ENCODE measurements at places on chromosomes 11 and 22.

DNA sequence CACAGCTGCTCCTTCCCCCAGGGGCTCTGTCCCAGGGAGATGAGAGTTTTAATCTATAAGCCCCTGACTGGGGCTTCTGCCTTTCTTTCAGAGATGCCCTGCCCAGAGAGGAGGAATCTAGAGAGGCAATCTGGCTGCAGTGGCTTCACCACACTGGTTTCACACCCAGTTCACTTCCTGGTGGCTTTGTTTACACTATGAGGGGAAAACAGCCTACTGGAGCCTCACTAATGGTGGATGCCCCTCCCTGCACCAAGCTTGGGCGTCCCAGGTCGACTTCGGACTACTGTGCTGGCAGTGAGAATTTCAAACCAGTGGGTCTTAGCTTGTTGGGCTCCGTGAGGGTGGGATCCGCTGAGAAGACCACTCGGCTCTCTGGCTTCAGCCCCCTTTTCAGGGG is 21.5 kb upstream of the MMP1 start:
- DNase-seq = no peak

DNA sequence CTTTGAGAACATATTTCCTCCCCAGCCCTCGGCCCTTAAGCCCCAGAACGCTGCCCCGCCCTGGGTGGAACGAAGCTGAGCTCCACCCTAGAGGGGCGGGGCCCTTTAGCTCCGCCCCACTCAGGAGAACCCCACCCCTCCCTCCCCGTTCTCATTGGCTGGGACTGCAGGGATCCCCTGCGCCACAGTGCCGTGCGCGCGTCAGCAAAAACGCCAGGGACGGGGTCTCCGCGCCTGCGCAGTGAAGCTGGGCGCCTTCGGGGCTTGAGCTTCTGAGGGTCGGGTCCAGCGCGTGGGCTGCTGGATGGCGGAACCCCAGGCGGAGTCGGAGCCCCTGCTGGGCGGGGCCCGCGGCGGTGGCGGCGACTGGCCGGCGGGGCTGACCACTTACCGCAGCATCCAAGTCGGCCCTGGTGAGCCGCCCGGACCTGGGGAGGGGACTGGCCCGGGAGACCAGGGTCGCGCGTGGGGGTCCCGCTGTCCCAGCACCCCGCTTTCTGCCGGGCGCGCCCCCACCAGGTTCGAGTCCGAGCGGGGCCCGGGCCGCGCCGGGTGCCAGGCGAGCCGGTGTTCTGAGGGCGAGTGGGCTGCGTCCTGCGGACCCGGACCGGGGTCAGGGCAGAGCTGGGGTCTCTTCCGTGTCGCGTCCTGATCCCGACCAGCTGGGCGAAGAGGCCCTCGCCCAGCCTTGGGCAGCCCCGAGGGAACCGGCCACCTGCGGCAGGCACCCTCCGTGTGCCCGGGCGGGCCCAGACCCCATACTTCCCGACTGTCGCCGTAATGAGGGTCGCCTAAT is at the start of gene TPCN2:
TSS of gene TPCN2 (plus strand) at position 239 of the 796 bp plus-strand sequence. CDS start at position 305, 66 bp downstream.
- peak; percentile 94 for DNase-seq

- no peak for DNase-seq
Measured at GRCh38 chr22:31036671-31037550, 44.2 kb upstream of the SMTN start.

DNA sequence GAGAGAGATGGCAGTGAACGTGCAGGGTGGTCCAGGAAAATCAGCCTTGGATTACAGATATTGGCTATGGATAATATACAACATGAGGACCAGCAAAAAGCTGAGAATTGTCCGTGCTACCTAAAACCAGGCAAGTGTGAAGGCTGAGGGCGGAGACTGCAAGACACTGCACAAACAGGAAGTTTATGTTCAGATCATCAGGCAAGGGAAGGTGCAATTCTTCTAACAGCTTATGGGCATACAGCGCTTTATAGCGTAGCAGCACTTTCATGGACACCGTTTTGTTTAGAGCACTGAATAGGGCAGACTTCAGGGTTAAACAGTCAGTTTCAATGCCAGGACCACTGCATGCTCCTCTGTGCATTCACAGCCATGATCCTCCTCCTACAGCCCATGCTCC is 93.1 kb upstream of the TMEM45B start:
- peak; percentile 4 for DNase-seq

- DNase-seq = no peak
Measured at GRCh38 chr11:17734986-17735817, 621 bp downstream of the KCNC1 start.

DNA sequence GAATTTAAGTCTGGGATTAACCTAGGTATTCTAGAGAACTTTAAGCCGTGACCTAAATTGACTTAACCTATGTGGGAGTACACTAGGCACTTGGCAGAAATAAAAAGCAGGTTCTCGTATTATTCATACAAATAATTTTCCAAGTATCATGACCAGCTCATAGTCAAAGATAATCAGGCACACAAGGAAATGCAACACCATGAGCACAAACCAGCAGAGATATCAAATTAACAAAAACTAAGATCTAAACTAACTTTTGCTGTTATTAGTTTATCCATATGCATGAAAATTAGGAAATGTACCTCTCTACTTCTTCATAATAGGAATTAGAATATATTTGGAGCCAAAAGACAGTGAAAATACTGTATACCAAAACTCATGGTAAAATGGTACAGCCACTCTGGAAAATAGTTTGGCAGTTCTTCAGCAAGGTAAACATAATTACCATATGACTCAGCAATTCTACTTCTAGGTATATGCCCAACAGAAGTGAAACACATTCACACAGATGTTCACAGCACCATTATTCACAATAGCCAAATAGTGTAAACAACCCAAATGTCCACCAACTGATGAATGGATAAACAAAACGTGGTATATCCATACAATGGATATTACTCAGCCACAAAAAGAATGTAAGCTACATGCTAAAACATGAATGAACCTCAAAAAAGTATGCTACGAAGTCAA is 154.1 kb downstream of the ENTHD1 start:
- DNase-seq = no peak

DNA sequence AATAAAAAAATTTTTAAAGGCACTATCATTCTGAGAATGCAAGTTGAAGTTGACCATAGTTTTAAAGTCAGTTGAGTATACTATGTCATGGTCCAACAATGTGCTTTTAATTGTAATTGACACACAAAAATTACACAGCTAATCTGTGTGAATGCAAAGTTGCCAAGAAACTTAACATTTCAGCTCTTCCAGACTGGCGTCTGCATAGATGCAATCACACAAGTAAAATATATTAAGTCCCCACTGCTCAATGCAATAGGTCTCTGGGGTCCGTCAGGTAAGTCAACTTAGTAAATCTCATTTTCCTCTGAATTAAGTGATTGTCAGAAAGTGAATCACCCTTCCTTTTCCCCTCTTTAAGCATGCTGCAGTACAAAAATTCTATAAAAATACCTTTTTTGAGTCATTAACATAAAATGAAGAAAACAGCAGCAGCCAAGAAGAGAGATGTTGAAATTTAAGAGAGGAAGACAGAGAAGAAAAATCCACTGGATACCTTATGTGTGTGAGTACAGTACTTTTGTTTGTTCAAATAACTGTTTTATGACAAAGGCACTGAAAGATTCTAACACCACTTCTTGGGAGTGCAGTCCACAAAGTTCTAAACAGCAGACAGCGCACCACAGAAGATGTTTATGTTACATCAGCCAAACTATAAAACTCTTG is 5.1 kb downstream of the FZD4 start:
- no peak for DNase-seq

DNA sequence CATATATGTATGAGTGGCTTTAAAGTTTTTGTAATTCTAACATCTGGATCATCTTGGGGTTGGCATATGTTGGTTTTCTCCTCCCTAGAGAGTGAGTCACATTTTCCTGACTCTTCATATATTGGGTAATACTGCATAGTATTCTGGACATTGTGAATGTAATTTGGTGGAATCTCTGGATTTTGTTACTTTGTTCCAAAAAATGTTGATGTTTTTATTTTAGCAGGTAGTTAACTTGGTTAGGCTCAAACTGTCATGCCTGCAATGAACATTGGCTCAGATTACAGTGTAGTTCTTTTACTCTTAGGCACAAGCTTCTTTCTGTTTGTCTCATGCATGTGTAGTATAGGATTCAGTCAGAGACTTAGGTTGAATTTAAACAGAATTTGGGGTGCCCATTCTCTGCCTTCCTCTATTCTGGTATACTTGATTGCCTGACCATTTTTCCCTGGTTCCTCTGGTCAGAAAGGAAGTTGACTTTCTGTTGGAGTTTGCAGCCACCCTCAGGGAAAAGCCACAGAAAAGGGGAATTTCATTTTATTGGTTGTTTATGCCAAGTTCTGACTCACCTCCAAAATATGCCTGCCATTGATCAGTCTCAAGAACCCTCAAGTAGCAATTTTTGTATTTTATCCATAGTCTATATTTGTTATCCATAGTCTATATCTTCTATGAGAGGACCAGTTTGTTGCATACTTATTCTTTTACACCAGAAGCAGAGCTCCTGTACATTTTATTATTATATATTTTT is 151.7 kb downstream of the UVRAG start:
- no peak for DNase-seq

GRCh38 chr11:2697866-2698265 is 1.9 kb downstream of the KCNQ1OT1 start:
- no peak for DNase-seq

DNA sequence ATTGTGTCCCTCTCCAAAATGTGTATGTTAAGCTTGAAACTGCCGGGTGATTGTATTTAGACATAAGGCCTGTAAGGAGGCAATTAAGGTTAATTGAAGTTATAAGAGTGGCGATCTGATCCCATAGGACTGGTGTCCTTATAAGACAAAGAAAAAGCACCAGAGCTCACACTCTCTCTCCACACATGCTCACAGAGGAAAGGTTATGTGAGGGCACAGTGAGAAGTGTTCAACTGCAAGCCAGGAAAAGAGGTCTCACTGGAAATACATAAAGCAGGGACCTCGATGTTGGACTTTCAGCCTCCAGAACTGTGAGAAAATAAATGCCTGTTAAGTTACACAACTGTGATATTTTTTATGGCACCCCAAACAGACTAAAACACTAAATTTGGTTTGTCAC is 1233.8 kb upstream of the CNTN5 start:
- DNase-seq = no peak
